ENCODE measurements at places on chromosomes 1 and 21.
A peak's percentile ranks its signal among the peaks of the same experiment; 100 is the strongest.

GRCh38 chr1:150575072-150575489 lies 4.3 kb downstream of the MCL1 start:
- DNase-seq = no peak

- no peak for DNase-seq
Observed at GRCh38 chr1:12604114-12604874, 13.7 kb downstream of the DHRS3 start.

DNA sequence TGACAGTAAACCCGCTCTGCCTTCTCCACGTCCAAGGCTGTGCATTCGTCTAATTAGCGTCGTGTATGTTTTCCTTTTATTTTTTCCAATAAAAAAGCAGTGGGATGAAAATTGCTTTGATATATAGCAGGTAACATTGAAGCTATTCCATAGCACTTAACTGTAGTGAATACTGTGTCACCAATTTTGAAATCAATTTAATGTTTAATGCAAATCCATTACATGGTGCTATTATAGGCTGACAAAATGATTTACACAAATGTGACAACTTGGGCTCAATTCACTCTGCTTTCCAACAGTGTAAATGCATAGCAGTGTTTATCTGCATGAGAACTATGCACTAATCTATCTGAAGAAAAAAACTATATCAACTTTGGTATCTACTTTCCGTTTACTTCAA lies 264.8 kb downstream of the TM2D1 start:
- no peak for DNase-seq

GRCh38 chr1:31954607-31955283 lies 16.6 kb upstream of the PTP4A2 start:
- DNase-seq = no peak

GRCh38 chr1:198619375-198620140 lies 19.3 kb upstream of the PTPRC start:
- no peak for DNase-seq

DNA sequence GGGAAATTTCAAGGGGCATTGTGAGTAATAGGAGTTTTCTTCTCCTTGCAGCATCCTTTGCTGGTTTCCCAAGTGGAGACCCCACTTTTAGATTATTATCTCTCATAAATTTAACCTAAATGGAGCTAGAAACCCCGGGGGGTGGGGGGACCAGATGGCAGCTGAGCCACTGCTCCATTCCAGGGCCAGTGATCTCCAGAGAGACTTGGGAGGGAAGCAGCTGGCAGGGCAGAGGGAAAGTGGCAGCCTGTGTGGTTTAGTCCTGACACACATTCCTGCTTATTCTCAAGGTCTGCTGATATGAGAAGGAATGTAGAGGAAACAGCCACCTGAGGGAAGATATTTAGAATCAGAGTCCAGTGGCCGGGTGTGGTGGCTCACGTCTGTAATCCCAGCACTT lies 16.3 kb downstream of the PCP4L1 start:
- no peak for DNase-seq

GRCh38 chr1:202207292-202207691 lies 13.7 kb downstream of the LGR6 start:
- peak; percentile 74 for DNase-seq

GRCh38 chr21:34885125-34885524 lies 164.0 kb downstream of the RUNX1 start:
- no peak for DNase-seq

GRCh38 chr1:1006305-1007159 lies 6.6 kb upstream of the HES4 start:
- no peak for DNase-seq

Data from NCI-H446 treated with DMSO at 0.1 percent for 48 hours (cell line).